ENCODE measurements at places on chromosomes 16 and 17. TPM values are rescaled to one million over a fixed set of nuclear protein-coding genes. Genes with fewer than 3 reads are reported as not detected.

The OTOP3 gene
- not detected for total RNA-seq

DNA sequence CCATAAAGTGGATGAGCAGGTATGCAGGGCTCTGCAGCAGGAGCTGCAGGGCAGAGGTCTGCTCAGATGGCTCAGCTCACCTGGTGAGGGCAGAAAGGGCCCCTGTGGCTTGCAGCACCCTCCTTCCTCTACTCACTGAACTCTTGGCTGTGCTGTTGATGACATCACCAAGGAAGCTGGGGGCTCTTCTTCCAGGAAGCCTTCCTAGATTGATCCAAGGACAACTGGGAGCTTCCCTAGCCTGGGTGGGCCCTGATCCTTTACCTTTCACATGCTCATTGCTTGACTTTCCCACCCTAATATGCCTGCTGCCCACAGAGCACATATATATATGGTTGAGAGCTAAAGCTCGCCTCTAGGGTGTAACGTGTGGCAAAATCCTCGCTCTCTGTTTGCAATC is 2.5 kb downstream of the KIF19 start:
- no peak for DNase-seq

DNA sequence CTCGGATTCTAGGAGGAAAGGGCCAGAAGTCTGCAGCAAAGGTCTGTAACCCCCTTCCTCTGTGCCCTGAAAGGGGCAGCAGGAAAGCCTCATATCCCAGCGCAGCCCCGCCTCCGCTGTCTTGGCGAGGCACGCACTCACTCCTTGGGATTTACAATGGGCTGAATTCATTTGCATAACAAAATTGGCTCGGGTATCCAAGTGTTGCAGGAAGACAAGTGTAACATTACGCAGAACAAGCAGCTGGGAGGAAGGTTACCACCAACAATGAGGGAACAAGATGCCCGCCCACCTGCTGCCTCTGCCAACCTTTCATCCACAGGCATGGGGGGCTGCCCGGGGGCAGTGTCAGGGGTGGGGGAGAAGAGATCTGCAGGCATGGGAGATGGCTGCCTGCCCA is 130.4 kb downstream of the MRM1 start:
- no peak for DNase-seq

DNA sequence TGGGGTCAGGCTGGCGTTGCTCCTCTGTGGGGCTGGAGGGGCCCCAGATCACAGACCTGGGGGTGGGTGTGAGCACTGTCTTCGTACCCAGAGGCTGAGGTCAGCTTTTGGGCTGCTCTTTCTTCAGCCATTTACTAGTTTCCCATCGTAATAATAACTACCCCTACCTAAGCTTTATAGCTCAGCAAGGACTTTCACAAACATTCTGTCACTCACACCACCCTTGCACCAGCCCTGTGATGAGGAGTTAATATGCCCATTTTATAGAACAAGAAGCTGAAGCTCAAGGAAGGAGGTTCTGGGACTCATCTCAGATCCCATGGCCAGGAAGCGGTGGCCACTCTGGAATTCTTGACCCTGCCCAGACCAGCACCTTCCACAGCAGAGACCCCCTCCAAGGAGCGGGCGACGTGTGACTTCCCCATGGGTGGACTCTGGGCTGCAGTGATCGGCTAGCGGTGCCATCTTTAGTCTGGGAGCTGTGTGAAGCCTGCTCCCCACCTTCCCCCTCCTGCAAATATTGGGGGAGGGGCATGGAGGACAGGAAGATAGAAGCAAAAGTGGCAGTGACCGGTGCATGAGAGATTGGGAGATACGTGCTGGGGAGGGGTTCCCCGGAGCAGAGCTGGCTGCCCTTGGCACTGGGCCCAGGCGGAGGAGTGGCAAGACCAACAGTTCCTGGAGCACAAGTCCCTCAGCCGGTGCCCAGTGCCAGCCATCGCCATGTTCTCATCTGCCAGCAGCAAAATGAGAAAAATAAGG is 81.8 kb upstream of the TOB1 start:
- peak; percentile 80 for DNase-seq

DNA sequence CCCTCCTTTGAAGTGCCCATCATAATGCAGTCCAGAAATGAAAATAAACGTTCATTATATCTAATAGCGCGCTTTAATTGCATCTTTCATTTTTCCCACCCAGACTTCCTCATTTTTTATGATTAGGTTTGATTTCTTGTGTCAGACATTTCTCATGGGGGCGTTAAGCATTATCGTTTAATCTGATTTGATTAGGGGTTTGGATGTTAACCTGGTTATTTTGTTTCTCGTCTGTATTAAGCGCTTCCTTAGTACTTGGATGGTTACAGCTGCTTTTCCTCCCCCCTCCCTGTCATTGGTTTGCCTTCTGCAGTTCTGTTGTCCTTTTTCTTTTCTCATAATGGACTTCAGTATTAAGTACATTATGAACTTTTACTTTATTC is 540 bp downstream of the MFSD11 start:
- no peak for DNase-seq

- DNase-seq, result no peak
Observed at GRCh38 chr16:77679901-77680300, 42.4 kb upstream of the NUDT7 start.

DNA sequence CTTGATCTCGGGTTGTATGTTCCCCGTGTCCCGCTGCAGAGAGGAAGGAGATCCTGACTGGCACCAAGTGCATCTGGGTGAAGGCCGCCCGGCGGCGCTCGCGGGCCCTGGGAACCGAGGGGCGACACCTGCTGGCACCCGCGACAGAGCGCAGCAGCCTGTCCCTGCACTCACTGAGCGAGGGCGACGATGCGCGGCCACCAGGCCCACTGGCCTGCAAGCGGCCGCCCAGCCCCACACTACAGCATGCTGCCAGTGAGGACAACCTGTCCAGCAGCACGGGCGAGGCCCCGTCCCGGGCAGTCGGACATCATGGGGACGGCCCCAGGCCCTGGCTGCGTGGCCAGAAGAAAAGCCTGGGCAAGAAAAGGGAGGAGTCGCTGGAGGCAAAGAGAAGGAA is 7.5 kb downstream of the BTBD17 start:
- DNase-seq, result peak; percentile 57

DNA sequence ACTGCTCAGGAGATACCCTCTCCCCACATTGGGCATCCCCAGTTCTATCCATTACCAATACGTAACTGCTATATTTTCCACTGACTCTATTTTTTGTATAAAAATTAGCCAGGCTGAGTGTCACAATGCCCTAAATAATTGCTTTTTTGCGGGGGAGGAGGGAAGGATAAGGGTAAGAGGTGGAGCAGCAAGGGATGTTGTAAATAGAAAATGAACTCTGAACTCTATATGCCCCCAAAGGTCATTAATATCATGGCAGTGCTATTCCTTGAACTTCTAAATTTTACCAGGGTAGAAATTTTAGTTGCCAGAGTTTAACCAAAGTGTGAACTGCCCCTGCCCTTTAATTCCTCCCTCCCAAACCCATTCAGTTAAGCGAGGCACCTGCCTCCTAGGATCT is 118.7 kb downstream of the SKAP1 start:
- no peak for DNase-seq

The SLC16A5 gene
- 6.5 TPM for total RNA-seq

DNA sequence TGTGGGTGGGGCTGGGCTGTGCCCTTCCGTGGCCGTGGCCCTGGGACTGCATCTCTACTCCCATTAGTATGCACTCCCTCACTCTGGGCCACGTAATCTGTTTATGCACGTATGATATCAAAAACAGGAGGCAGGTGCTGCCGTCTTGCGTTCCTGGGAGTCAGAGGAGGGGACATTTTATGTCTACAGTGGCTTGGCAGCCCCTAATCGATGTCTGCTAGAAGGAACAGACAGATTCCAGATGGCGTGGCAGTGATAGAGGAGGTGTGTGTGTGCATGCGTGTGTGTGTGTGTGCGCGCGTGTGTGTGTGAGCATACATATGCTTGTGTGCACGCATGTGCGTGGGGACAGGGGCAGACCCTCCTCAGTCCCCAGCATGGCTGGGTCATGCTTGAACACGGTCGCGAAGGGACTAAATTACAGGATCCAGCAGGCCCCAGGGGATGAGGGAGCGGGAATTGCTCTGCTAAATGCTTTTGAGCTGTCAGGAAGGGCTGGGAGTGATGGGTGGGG is 44.7 kb downstream of the SREBF1 start:
- no peak for DNase-seq

DNA sequence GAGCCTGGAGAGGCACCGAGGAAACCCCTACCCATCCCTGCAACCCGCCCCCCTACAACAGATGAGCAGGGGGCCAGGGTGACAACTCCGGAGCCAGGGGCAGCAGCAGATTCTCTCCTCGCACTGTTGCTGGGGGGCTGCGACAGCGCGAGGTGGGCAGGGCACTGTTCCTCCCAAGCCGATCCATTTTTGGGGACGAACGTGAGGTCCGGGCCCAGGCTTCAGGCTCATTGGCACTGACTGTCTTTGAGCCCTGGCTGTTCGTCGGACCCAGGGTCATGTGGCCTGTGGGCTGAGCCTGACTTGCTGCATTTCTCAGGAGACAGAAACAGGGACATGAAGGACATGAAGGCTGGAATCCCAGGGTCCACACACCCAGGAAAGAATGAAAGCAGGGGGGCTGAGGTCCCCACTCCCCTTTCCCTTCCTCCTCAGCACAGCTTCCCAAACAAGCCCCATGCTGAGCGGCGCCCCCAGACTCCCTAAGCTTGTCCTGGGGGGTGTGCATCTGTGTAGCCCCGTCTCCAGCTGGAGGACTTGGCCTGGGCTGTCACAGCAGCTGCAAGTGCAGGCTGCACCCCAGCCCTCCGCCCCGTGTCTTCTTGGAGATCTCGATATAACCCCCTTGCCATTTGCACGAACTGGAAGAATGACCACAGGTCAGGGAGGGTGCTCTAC is 18.7 kb downstream of the CEP295NL start:
- DNase-seq, result peak; percentile 60

DNA sequence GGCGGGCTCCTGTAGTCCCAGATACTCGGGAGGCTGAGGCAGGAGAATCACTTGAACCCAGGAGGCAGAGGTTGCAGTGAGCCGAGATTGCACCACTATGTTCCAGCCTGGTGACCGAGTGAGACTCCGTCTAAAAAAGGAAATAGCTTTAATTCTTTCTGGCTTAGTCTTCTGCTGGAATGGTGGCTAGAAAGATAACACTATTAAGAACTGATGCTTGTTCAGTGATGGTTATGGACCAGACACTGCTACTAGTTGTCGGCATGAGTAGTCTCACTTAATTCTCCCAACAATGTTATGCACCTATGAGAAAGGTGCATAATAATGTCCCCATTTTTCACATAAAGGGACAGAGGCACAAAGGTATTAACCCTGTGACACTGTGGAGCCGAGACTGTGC is 188.7 kb downstream of the HS3ST3A1 start:
- DNase-seq, result no peak

The ASGR2 gene
- total RNA-seq, result 0.40 TPM

- DNase-seq, result no peak
Observed at GRCh38 chr17:55692276-55692675, 30.4 kb downstream of the TMEM100 start.

All from Right ventricle myocardium superior (tissue), 1 donor.